ENCODE measurements at places on chromosomes 16 and 17. TPM values are rescaled to one million over a fixed set of nuclear protein-coding genes. Genes with fewer than 3 reads are reported as not detected.

DNA sequence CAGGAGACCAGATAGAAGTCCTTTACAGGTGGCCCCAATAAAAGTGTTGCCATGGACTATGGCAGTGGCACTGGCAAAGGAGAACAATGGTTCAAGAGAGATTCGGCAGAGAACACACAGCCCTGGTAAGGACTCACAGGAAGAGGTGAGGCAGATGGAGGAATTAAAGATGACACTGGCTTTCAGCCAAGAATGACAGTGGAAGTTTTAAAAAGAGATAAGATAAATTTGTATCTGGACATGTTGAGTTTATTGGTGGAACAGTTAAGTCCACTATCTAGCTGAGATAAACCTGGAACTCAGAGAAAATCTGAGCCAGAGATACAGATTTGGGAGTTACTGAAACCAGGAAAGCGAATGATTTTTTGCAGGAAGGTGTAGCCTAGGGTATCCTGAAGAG is 20.1 kb downstream of the CMC2 start:
- no peak overlapping the region for H3K4me3 ChIP-seq
- H3K27ac ChIP-seq, result no peak overlapping the region
- H3K4me1 ChIP-seq, result peaks cover 10% of the 10 kb centered on the region
- no peaks in the 10 kb centered on the region for H3K27me3 ChIP-seq
- no peak for DNase-seq

Gene TPSG1
- not detected for total RNA-seq

DNA sequence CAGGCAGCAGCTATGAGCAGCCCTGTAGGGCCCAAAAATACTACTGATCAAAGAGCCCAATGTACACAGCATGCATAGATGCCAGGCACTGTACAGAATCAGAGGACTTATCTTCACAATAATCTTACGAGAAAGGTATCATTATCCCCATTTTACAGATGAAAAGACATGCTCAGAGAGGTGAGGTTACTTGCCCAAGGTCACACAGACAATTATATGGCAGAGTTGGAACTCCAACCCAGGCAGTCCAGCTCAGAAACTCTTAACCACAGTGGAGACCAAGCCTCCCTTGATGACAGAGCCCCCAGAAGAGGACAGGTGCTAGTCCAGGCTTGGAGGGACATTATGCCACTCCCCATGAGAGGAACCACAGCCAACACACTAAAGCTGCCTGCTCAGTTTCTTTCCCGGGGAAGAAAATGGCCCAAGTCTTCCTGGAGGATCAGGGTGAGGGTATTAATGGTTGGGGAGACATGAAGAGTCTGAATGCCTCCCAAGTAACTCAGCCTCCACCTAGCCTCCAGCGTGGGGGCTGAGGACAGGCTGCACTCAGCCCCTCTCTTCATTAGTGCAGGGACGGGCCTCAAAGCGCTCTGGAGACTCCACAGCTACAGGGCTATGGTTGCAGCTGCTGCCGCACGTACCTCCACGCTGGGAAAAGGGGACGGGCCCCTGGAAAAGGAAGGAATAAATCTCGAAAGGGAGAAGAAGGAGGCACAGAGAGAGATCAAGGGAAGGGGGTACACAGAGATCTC is 826 bp downstream of the UNC119 start:
- peaks cover 10% of the 10 kb centered on the region for H3K4me1 ChIP-seq
- no peak for DNase-seq

DNA sequence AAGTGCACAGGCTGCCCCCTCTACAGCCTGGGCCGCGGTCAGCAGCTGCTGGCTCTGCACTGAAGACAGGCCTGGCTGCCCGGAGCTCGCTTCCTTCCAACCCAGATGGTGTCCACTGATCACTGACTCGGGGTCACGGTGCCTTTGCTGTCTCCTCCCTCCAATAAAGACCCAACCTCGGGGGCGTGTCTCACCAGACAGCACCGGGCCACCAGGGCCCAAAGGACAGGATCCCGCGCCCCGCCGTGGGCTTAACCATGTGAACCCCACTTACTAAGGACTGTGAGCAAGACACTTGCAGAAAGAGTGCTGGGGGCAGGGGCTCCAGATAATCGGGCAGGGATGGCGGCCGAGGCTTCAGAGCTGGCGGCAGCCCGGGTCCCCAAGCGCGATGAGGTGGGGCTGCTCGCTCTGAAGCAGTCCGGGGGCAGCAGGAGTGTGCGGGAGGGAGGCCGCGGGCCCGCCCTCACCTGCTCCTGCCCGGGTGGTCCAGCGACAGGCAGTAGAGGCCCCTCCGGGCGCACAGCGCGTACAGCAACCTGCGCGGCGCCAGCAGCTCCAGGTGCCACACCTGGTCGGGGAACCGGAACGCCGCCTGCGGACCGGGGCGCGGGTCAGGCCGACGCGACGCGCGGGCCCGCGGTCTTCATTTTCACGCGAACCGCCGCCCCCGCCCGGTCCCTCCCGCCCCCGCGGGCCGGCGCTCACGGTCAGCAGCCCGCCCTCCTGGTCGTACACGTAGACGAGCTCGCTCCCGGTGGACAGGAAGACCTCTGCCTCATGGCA is 502 bp downstream of the FAAP100 start:
- H3K4me1 ChIP-seq, result peaks cover 14% of the 10 kb centered on the region
- no peaks in the 10 kb centered on the region for H3K27me3 ChIP-seq
- peak overlapping the region; percentile 38 for H3K4me3 ChIP-seq
- peak overlapping the region; percentile 82 for H3K27ac ChIP-seq
- peaks cover 15% of the 10 kb centered on the region for H3K36me3 ChIP-seq

Gene PIK3R6
- total RNA-seq, result not detected

DNA sequence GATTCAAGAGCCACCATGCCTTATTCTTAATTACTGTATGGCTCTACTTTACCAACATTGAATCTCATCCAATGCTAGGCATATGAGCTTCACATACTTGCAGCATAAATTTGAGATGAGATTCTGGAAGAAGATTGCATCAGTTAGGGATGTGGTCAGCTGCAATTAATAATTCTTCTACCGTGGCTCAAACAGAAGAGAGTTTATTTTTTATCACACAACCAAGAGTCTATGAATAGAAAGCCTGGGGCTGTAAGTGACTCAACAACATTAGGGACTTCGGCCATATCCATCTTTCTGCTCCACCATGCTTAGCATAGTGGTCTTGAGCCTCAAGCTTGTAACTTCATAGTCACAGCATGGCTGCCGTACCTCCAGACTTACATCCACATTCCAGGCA is 179.4 kb upstream of the IRX6 start:
- no peaks in the 10 kb centered on the region for H3K27me3 ChIP-seq
- H3K4me3 ChIP-seq, result no peak overlapping the region
- DNase-seq, result no peak

Gene SLFN14
- 0.29 TPM for total RNA-seq

All from thyroid gland (tissue), 4 donors.